ENCODE measurements at places on chromosomes 5 and 9.

DNA sequence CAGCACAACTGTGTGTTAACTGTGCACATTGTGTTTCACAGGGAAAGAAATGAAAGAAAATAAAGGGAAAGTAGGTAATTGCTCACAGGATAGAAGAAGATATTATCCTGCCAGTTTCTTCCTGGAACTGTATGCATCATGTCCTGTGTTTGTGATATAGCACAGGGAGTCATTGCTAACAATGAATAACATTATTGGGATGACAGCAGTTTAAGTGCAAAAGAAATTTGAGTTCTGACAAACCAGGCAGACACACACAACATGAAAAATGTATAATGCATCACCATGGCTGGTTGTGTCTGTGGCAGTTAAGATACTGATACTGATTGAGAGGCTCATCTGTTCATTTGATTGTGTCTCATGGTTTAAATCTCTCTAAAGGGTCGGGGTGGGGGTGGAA, 145.4 kb downstream of the SPATA31D1 start:
- no peak for DNase-seq

- no peak for DNase-seq
Measured at GRCh38 chr5:93574491-93575305, 6.3 kb downstream of the NR2F1-AS1 start.

GRCh38 chr5:168914491-168914890, 335.3 kb upstream of the PANK3 start:
- DNase-seq = no peak

DNA sequence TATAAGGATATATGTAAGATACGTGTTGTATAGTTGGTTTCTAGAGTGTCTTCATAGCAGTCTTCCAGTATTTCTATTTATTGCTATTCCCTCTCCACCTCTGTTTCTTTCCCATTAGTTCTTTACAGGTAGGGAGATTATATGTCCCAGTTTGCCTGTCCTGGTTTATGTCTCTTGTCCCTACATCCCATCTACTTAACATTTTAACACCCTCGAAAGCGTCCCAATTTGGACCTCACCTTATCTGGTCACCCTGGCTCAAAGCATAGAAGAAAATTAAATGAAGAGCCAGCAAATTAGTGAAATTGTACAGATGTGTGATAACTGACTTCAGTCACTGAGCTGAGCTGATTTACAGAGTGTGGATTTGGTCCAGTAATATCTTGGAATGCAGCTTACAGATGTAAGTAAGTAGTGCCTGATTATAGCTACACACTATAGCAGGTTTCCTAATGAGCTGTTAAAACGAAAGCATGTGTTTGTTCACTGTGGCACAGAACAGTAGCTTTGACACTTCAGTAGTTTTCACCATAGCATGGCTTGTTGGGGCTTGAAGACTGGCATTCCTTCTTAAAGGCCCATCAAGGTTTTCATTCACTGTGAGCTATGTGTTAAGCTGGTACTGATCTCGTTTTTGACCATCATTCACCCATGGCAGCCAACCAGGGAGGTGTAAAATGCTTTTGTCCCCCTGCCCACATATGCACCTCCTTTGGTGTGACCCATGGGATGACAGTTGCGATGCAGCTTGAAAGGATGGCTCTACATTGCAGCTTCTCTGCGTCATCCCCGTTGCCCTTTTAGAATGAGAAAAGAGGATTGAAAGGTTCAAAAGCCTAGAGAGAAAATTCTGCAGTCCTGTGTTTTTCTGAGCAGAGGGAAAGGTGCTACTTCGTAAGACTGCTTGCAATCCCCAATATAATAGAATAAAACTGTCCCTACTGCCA, 192.1 kb upstream of the DMRT1 start:
- no peak for DNase-seq

GRCh38 chr5:131182839-131183238, 12.1 kb downstream of the LYRM7 start:
- no peak for DNase-seq

- DNase-seq = no peak
Measured at GRCh38 chr9:126883636-126884035, 23.2 kb downstream of the ZBTB34 start.

- no peak for DNase-seq
Measured at GRCh38 chr5:172926008-172926523, 33.2 kb upstream of the RPL26L1 start.

- no peak for DNase-seq
Measured at GRCh38 chr9:112631313-112632070, 86.4 kb downstream of the INIP start.

DNA sequence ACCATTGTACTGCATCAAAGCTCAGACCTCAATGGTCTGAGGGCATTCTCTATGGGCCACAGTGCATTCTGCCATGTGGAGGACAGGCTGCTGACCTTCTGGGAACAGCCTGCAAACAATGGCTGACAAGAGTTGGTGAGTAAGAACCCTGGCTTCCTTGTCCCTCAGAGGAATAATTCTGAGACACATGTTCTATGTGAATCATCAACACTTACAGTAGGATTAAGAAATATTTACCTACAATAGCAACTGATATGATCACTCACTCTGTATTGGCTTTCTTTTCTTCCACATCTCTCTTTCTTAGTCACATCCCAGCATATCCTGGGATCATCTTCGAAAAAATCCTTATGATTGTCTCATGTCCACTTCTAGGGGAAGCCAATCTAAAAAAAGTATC, 306.5 kb upstream of the ITGA1 start:
- no peak for DNase-seq

All from amygdala (tissue), 56 donors.